ENCODE measurements at places on chromosomes 7 and 10.

- DNase-seq, result no peak
These were observed 8.7 kb upstream of the LIPM start for GRCh38 chr10:88793712-88794299.

GRCh38 chr10:132548869-132549268 lies 11.3 kb downstream of the INPP5A start:
- DNase-seq, result no peak

GRCh38 chr7:158075633-158076001 lies 512.0 kb downstream of the PTPRN2 start:
- no peak for DNase-seq

DNA sequence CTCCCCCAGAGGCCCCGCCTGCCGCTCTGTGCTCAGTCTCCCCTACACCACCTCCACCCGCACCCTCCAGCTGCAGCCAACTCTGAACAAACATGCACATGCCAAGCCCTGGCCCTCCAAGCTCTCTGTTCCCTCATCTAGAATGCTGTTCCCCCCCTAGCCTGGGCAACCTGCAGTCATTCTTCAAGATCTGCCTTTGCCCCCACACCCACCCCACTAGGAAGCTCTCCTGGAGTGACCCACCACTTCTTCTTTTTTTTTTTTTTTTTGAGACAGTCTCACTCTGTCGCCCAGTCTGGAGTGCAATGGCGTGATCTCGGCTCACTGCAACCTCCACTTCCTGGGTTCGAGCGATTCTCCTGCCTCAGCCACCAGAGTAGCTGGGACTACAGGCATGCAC lies 13.7 kb downstream of the MYL10 start:
- no peak for DNase-seq

DNA sequence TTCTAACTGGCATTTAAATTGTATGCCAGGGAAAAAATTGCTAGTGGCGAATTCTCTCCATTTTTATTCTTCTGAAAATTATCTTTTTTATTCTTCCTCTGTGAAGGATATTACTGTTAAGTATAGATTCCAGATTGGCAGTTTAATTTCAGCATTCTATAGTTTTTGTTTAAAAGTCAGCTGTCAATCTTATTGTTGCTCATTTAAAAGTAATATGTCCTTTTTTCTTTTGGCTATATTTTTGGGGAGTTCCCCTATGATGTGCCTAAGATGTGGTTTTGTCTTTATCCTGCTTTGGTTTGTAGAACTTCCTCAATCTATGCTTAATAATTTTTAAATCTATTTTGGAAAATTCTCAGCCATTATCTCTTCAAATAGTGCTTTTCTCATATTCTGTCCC lies 135.9 kb downstream of the ARHGAP12 start:
- no peak for DNase-seq

DNA sequence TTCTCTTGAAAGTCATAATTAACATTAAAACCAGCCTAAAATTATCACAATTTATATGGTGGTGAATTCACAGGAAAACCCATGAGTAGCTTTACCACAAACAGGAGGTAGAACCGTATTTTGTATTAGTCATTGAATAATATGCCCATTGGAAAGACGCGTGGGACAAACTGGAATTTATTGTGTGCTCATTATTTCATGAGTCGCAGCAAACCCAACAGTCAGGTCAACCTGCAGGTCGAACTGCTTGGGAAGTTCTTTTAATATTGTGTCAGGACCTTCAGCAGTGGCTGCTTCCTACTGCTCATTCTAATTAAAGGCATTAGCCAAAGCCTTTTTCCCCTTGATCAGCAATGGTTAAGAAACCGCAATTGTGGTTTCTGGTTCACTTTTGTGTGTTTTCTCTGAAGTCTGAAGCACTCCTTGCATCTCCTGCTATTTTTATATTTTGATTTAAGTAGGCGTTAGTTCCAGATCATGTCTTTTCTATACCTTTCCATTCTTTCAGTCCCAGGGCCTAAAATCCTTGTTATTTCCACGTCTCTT lies 100.1 kb downstream of the RAB11FIP2 start:
- no peak for DNase-seq

- DNase-seq, result no peak
These were observed 63.3 kb upstream of the PAPSS2 start for GRCh38 chr10:87596351-87596750.

DNA sequence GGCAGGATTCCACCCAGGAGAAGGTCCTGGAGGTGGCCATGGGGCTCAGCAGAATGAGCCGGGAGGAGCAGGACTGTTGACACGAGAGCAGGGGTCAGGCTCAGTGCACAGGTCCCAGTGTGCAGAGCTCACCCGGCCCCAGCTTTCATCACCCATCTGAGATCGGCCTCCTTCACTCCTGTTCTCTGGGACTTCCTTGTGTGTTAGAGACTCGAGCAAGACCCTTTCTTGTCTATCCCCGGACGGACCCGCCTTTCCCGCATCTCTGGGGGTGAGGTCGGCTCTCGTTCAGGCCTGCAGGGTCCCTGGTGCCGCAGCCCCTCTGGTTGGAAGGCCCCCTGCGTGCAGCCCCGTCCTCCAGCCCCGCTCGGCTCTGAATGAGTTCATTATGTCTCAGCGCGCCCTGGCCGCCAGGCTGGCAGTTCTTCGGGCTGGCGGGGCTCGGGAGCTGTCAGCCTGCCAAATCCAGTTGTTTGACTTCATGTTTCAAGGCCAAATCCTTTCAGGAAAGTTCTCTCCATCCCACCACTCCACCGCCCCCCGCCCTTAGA lies 127.9 kb downstream of the LHPP start:
- no peak for DNase-seq

DNA sequence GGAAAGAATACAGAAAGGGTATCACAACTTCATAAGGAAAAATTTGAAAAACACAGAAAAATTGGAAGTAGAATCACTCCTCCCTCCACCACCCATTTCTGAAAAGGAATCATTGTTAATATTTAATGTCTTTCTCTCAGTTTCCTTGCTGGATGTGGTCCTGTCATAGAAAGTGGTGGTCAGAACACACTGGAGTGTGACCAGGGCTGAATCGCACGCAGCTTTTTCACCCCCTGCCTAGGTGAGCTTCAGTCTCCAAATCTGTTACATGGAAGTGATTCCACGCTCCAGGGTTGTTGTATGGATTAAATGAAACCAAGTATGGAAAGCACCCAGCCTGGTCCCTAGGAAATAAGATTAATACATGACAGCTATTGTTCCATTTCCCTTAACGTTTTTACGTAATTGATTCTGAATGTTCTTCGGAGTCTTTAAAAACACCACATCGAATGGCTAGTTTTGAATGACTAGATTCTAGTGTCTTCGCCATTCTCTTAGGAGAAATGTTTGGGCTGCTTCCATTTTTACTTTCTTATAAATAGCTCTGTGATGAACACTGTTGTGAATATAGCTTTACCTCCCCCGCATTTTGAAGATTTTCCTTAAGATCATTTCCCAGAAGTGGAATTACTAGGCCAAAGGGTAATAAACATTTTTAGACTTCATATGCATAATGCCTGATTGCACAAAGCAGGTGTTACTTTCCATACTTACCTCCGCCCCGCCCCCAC lies 10.9 kb upstream of the DUSP5 start:
- no peak for DNase-seq

GRCh38 chr7:158133057-158133456 lies 454.6 kb downstream of the PTPRN2 start:
- no peak for DNase-seq

GRCh38 chr7:144133307-144133706 lies 10.3 kb downstream of the OR2A14 start:
- DNase-seq, result no peak

DNA sequence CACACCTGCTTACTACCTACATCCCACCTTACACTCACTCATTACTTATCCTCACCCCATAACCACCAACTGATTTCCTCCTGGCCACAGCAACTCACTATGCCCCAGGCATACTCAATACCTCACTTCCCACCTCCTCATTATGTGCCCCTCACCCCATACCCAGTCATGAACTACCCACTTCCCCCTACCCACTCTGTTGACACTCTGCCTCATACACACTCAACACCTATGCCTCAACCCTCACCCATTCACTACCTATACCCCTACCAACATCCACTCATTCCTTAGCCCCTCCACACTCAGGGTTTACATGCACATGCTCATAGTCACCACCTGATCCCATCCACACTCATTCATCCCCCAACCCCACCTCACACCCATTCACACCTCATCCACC lies 39.6 kb downstream of the SEC61G start:
- DNase-seq, result no peak

DNA sequence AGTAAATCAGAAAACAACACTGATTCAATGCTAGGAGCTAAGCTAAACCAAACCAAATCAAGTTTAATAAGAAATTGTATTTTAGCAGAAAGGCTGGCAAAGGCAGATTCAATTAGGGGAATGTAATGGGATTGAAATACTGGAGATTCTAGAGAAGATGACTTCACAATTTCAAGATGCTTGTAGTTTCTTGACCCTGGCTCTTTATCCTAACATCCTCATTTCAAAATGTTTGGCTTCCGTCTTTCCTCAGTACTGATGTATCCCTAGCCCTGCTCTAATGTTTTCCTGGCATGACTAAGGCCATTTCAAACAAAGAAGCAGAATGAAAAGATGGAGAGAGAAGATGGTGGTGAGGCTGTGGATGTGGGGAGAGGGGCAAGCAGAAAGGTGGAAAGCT lies 2.7 kb upstream of the JCAD start:
- DNase-seq, result no peak

- no peak for DNase-seq
These were observed 1140.9 kb downstream of the XPNPEP1 start for GRCh38 chr10:108782411-108782810.

- no peak for DNase-seq
These were observed 54.6 kb downstream of the BPGM start for GRCh38 chr7:134701272-134701671.

GRCh38 chr7:12066521-12066920 lies 144.6 kb upstream of the TMEM106B start:
- no peak for DNase-seq

- DNase-seq, result no peak
These were observed 64.4 kb upstream of the NME8 start for GRCh38 chr7:37784015-37784414.
